ENCODE measurements at places on chromosomes 16 and 17.

GRCh38 chr17:37466471-37466870, 23.2 kb upstream of the DUSP14 start:
- no peak for DNase-seq

- DNase-seq, result no peak
Observed at GRCh38 chr16:962901-963814, 7.6 kb downstream of the LMF1 start.

DNA sequence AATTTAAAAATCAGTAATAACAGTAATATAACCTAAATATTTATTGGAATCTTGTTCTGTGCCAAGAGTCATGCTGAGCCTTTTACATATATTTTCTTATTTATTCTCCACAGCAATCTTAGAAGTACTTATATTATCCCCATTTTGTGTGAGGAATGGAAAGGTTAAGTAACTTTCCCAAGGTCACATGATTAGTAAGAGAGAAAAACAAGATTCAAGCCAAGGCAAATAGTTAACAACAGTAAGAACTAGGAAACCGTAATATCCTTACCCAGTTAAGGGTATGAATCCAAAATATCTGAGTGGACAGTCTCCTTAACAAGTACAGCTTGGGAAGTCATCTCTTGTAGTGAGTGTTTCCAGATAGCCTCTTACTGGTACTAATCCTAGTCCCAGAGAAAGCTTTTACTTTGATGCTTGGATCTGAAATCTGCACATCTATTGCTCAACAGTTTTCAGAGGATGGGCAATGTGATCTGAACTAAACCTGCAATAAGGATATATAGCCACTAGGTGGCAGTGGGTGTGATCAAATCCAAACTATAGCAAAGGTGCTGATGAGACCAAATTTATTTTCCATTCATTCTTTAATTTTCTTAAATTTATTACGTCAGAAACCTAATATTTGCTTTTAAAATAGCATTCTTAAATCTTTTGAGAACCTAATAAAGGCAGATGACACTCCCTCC, 23.3 kb downstream of the SHISA6 start:
- no peak for DNase-seq

DNA sequence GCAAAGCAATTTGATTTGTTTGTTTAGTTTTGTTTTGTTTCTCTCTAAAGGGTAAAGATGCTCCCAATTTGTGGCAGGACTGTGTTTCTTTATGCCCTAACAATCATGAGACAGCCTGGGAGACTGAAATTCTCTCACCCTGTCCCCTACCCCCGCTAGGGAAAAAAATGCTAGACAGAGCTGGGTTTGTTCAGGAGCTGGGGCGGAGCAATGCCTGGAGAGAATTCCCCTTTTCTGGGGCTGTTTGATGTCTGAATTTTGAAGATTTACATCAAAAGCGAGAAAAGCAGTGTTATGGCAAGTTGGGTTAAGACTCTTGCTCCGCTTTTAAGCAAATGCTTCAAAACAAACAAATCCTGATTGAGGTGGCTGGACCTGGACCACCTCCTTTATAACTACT, 8.4 kb downstream of the MAF start:
- peak; percentile 61 for DNase-seq

DNA sequence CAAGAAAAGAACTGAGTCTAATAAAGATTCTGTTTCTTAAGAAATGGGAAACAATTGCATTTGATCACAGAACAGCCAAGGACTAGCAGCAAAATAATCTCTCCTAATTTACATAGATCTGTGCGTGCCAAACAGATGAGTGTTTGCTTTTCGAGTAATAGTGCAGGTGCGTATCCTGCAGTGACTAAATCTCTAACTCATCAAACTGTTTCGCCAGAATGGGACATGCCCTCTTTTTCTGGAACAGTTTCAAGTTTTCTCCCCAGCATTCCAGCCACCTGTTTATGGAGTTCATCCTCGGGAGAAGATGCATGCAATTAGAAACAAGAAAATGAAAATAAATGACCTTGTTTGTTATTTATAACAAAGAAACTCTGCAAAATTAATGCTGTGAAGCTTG, 5.7 kb upstream of the TOX3 start:
- DNase-seq, result no peak

DNA sequence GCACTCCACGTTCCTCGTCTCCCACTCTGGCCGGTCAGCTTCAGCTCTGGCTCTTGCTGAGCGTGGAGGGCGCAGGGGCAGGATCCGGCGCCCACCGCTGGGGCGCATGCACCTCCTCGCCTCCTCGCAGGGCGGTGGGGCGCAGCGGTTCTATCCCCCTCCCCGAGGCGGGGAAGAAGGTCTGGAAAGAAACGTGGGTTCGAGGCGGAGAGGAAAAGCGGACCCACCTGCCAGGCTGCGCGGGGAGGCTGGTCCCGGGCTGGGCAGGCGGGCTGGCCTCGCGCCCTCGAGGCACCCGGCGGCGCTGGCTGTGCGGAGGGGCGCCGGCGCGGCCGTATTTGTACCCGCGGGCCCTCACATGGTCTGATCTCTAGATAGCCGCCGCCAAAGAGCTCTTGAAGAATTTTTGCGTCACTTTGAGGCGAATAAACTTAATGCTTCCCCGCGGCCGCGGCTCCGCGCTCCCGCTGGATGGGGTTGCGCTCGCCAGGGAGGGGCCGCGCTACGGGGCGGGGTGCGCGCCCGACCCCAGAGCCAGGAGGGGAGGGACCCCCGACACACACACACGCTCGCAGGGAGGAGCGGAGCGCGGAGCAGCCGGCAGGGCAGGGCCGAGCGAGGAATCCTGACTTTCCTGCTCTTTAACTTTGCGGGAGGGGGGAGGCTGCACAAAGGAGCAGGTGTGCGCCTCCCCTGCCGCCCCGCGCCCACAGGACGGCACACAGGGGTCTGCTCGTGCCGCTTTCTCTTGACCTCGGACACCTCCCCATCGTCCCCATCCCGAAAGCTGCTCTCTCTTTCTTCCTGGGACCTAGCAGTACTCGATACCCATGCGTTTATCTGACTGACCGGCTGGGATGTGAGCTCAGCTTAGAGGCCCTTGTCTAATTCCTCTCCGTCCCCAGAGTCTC, at the start of gene SLC6A4:
SLC6A4 (minus strand) TSS at position 312 of the 911 bp plus-strand sequence. CDS start 13,739 bp downstream, outside the sequence.
- DNase-seq, result no peak

DNA sequence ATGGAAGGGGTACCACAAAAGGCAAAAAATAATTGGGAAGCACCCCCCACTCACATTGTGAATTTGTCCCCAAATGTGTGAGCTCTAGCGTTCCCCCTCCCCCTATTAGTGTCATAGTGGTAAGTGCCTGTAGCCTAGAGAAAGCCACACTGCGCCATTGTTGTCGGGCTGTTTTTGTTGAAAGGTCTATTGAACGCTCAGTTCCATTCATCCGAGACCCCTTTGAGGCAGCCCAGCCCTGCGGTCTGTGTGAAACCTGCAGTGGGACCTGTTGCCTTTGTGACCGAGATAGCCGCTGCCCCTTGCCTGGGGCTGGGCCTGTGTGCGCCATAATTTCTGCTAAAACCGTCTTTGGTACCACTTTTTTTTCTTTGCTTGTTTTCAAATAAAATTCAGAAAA, 3.0 kb downstream of the JPT2 start:
- no peak for DNase-seq

DNA sequence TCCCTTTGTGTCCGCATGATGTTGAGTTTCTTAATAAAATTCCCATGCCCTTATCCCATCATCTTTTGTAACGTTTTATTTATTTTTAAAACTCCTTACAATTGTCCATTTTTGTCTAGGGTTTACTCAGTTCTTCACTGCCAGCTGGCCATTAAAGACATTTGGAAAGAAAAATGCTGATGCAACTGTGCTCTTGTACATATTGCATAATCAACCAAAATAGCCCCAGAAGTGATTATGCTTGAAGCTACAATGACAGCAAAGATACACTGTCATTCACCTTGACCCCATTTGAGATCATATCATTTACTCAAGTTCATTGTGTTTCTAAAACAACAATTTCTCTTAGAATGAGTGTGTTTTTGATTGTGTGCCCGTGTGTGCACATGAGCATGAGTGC, 1074.6 kb upstream of the RBFOX1 start:
- DNase-seq, result no peak

DNA sequence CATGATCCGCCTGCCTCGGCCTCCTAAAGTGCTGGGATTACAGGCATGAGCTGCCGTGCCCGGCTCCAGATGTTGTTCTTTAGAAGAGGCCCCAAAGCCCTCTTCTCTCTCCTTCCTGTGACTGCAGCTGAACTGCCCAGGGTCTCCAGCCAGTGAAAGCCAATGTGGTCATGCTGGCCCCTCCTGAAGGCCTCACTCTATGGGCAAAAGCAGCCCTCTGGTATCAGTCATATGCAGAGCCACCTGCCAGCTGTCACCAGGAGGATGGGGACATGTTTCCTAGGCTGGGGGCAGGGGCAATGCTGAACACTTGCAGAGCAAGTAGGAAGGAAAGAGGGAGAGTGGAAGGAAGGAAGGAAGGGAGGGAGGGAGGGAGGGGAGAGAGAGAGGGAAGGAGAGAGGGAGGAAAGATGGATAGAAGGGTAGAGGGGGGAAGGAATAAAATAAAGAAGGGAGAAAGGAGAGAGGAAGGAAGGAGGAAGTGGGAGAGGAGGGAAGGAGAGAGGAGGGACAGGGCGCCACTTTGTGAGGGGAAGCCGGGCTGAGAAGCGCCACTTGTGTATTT, 36.0 kb downstream of the SOCS3 start:
- no peak for DNase-seq

DNA sequence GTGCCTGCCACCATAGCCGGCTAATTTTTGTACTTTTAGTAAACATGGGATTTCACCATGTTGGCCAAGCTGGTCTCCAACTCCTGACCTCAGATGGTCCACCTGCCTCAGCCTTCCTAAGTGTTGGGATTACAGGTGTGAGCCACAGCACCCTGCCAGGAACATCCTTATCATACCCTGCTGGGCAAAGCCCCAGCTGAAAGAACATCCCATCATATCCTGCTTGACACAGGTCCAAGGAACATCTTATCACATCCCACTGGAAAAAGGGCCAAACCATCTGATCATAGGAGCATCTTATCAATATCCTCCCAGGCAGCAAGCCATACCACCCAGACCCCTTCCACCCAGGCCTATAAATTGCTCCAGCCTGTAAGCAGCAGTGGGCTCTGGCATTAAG, 1109.2 kb upstream of the CDH8 start:
- no peak for DNase-seq

- no peak for DNase-seq
Observed at GRCh38 chr17:28686296-28686695, 24.3 kb downstream of the SUPT6H start.

DNA sequence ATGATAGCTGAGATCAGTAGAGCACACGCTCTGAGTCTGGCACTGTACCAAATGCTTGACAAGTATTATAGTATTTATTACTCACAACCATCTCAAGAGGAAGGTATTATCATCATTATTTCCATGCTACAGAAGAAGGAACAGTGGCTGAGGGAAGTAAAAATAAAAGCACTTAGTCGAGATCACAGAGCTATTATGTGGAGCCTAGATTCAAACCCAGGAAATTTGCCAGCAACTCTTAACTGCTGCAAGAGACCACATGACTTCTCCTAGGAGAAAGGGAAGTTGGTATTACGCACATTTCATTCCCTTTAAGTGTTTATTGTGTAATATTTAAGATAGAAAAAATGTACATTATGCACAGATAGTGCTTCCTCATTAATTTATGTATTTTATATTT, 1.0 kb upstream of the RHOT1 start:
- peak; percentile 50 for DNase-seq

DNA sequence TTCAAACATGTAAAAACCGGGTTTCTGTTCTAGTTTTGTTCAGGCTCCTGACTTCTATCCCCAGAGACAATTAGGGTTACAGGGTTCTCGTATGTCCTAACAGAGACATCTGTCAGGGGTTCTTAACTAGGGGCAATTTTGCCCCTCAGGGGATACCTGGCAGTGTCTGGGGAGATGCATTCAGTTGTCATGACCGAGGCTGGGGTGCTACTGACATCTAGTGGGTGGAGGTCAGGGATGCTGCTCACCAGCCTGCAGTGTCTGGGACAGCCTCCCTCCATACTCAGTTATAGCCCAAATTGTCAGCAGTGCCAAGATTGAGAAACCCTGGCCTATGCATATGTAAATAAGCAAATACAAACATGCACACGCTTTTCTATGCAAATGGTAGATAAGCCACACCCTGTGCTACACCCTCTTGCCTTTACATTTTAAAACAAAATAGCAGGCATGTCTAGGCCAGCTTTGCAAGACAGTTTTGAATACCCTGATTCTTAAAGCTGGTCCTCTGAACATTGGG, 37.4 kb downstream of the CLEC16A start:
- no peak for DNase-seq

GRCh38 chr16:50839356-50839755, 97.5 kb downstream of the CYLD start:
- no peak for DNase-seq

GRCh38 chr17:31494259-31495021, 103.0 kb downstream of the RAB11FIP4 start:
- no peak for DNase-seq

DNA sequence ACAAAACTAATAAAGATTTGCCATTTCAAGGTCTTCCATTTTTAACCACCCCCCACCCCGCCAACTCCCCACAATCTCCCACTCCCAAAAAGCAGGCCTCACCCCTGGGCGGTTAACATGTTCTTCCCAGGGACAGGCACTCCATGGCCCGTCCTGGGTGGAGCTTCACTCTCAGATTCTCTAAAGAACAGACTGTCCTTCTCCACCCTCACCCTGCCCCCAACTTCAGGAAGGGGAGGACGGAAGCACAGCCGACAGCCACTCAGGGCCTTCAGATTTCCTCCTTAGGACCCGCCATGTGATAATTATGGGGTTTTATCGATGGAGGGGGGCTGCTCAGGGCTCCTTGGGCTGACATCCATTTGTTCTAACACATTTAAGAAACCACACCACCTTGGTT, 61.9 kb downstream of the ZFHX3 start:
- DNase-seq, result no peak

GRCh38 chr16:19288872-19289799, 3.6 kb downstream of the CLEC19A start:
- DNase-seq, result no peak

DNA sequence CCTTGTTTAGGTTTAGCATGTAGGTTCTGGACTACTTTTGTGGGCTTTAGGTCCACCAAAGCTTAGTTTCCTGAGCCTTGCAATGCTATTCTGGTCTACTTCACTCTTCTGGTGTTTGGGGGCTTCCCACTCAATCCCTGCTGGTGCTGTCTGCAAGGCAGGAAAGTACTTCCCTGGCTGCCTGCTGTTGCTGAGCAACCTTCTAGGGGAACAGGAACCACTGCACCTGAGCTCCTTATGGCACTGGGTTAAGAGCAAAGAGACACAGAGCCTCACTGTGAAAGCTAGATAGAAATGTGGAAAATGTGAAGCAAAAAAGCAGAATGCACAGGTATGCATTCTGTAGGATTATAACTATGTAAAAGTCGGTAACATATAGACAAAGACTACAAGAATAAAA, 17.0 kb downstream of the MPO start:
- DNase-seq, result no peak

- DNase-seq, result no peak
Observed at GRCh38 chr17:67427424-67427823, 50.3 kb downstream of the PITPNC1 start.
